Activated T-helper 2 cell treated with anti-CD3 and anti-CD28 coated beads, Interferon-gamma antibody, Interleukin-2, Interleukin-4, amounts not matched to agents 10 μg/mL and 5 μg/mL and 100 μg/mL, durations not matched to agents 14 hours and 24 hours and 36 hours (primary cell): ENCODE measurements at places on chromosomes 16 and 17. TPM values are rescaled to one million over a fixed set of nuclear protein-coding genes. Genes with fewer than 3 reads are reported as not detected.

GRCh38 chr17:82097184-82097918 lies 685 bp downstream of the FASN start:
- DNase-seq = no peak

GRCh38 chr16:2162676-2163118 lies 7.1 kb downstream of the TRAF7 start:
- DNase-seq = no peak

The E4F1 gene
- 29.3 and 30.0 TPM in 2 replicates for total RNA-seq

- no peak for DNase-seq
Observed at GRCh38 chr17:78613416-78613815, 36.2 kb upstream of the DNAH17 start.
